ENCODE measurements at places on chromosomes 13 and 19.

- DNase-seq: no peak
Observed at GRCh38 chr13:113298043-113298945, 1.3 kb downstream of the LAMP1 start.

DNA sequence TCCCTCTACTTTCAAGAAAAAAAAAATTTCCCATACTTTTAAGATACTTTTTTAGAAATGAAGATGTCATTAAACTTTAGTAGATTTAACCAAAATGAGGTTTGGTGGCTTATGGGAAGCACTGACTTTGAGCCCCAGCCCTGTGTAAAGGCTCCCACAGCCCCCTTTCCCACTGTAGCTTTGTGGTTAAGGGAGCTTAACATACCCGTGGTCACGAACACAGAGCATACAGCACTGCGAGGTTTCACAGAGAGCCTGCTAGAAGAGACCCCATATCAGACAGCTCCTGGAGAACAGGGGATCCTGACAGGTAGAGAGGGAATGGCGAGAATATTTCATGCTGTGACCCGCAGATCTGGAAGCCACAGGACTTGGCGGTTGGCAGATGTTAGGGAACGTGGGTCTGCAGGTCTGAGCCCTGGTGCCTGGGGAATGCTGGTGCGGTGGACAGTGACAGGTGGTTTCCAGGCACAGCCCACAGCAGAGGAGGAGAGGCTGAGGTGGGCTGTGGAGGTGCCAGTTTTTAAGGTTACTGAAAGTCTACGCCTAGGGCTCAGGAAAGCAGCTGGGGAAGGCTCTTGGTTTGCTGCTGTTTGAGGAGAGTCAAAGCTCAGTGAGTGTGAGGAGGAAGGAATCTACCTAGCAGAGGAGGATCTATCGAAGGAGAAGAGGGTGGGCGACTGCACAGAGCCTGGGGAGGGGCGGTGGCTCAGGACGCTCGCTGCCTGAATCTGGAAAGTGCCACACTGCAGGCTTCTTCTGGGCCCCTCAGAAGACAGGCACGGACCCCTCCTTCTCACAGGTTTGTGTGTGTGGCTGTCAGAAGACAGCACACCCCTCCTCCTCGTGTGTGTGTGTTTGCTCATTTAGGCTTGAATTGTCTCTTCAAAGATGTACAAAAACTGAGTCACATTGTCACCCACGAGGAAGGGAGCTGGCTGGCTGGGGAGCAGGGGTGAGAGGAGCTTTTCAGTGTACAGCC lies 49.9 kb downstream of the SLC7A9 start:
- DNase-seq: no peak

GRCh38 chr13:20877902-20878301 lies 24.6 kb downstream of the XPO4 start:
- no peak for DNase-seq

GRCh38 chr13:39378306-39378705 lies 224.7 kb downstream of the LHFPL6 start:
- DNase-seq: no peak

DNA sequence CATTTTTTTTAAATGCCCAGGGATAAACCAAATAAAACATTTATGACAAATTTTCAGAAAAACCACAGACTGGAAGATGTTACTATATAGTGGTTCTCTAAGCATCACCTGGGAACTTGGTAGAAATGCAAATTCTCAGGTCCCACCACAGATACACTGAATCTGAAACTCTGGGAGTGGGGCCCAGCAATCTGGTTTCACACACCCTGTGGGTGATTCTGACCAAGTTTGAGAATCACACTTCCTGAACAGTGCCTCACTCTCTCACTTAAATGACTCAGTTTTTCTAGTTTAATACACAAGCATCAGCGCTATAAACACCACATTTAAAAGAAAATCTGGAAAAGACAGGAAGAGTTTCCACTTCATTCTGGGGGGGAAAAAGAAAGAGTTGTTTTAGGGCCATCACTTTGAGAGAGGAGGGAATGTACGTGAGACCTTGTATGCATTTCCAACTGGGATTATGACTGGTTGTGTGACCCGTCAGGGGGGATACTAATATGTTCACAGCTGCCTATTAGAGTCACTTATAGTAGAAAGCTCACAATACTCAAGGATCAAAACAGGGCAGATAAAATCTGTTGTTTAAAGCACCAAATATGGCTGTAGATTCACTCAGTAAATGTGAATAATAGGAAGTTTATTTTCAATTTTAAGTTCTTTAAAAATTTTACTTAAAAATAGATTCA lies 567.7 kb downstream of the GPC6 start:
- no peak for DNase-seq

GRCh38 chr19:33752945-33753344 lies 43.7 kb upstream of the KCTD15 start:
- no peak for DNase-seq

DNA sequence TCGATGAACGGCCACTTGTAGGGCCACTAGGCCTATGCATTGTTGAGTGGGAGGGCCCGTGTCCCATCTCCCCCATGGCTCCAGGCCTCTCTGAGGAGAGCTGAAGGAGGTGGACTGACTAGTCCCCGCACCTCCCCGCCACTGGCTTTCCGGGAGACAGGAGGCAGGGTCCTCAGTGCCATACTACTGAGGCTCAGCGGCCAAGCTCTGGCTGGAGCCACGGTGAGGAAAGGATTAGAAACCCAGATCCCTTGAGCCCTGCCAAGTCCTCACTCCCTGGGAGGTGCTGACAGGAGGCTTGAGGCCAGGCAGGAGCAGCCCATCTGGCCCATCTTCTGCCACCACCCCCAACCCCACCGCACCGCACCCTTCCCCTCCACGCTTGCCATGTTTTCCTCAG lies 29.0 kb downstream of the CCDC8 start:
- DNase-seq: no peak

GRCh38 chr13:75762076-75762937 lies 126.2 kb downstream of the LMO7 start:
- DNase-seq: no peak

- DNase-seq: no peak
Observed at GRCh38 chr13:46871557-46871956, 25.3 kb downstream of the HTR2A start.

DNA sequence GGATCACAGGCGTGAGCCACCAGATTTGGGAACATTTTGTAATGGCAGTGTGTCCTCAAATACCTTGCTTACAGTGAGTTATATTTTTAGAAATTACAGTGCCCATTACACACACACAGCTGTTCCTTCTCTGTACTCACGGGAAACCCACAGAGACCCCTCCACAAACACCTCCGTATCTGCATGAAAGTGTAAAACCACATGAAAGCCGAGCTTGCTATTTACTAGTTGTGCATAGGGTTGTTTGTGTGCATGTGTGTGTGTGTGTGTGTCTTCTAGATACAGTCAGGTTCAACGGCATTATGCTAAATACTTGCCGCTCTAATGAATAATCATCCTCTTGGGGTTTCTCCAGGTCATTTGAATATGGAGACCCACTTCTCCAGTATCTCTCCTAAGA lies 22.3 kb upstream of the LILRA2 start:
- DNase-seq: no peak

- peak; percentile 95 for DNase-seq
Observed at GRCh38 chr13:41418027-41418426, 39.3 kb upstream of the RGCC start.

DNA sequence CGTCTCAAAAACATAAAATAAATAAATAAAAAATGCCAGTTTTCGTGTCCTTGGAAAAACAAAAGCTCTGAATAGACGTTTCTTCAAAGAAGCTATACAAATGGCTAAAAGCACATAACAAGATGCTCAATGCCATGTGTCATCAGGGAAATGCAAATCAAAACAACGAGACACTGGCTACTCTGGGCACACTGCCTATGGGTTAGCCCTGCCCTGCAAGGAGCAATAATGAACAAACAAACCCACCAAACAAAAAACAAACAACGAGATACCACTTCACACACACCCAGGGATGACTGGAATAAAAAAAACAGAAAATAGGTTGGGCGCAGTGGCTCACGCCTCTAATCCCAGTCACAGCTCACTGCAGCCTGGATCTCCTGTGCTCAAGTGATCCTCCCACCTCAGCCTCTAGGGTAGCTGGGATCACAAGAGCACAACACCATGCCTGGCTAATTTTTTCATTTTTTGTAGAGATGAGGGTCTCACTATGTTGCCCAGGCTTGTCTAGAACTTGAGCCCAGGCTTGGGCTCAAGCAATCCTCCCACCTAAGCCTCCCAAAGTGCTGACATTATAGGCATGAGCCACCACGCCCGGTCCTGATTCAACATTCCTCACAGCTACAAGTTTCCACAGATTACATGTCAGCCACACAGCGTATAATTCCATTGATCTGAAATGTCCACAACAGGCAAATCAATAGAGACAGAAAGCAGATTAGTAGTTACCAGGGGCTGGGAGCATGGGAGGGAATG lies 15.5 kb upstream of the ISYNA1 start:
- DNase-seq: peak; percentile 51

GRCh38 chr13:19561585-19561984 lies 253 bp upstream of the TPTE2 start:
- DNase-seq: no peak

- DNase-seq: peak; percentile 99
Observed at GRCh38 chr19:6103217-6103644, 7.1 kb downstream of the RFX2 start.

DNA sequence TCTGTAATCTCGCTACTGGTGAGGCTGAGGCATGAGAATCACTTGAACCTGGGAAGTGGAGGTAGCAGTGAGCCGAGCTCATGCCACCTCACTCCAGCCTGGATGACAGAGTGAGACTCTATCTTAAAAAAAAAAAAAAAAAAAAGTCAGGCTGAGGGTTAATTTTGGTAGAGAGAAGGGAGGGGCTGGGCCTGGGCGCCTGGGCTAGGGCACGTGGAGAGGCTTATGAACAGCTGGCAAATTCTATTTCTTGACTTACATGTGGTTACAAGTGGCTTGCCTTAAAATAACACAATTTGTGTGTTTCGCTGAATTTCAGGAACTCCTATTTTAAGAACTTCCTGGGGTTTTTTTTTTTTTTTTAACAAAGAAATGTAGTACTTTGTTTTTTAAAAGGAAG lies 47.6 kb upstream of the MAP3K10 start:
- peak; percentile 38 for DNase-seq

GRCh38 chr19:2356036-2356646 lies 3.9 kb upstream of the TMPRSS9 start:
- no peak for DNase-seq

GRCh38 chr19:6682607-6683128 lies 12.7 kb upstream of the TNFSF14 start:
- no peak for DNase-seq

DNA sequence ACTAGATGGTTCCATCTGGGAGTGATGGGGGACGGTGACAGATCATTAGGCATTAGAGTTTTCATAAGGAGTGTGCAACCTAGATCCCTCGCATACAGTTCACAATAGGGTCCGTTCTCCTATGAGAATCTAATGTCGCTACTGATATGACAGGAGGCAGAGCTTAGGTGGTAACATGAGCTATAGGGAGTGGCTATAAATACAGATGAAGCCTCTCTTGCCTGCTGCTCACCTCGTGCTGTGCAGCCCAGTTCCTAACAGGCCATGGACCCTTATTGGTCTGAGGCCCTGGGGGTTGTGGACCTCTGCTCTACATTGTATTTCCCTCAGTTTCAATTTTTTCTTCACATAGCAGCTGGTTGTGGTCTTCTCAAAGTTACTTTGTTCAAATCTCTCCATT lies 56.5 kb downstream of the CDK8 start:
- no peak for DNase-seq

DNA sequence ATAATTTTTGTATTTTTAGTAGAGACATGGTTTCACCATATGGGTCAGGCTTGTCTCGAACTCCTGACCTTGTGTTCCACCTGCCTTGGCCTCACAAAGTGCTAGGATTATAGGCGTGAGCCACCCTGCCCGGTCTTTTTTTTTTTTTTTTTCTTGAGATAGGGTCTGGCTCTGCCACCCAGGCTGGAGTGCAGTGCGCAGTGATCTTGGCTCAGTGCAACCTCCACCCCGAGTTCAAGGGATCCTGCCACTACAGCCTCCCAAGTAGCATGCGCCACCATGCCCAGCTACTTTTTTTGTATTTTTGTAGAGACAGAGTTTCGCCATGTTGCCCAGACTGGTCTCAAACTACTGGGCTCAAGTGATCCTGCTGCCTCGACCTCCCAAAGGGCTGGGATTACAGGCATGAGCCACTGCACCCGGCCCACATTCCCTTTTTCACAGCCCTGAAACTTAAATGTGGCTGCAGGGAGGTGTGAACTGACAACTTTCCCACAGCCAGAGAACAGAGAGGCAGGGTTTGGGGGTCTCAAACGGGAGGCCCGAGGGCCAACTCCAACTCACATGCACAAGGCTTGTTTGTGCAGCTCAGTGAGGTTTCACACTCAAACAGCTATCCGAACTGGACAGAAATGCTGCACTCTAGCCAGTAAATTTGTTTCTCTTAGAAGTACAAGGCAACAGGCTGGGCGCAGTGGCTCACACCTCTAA lies 4.4 kb upstream of the S1PR5 start:
- no peak for DNase-seq

DNA sequence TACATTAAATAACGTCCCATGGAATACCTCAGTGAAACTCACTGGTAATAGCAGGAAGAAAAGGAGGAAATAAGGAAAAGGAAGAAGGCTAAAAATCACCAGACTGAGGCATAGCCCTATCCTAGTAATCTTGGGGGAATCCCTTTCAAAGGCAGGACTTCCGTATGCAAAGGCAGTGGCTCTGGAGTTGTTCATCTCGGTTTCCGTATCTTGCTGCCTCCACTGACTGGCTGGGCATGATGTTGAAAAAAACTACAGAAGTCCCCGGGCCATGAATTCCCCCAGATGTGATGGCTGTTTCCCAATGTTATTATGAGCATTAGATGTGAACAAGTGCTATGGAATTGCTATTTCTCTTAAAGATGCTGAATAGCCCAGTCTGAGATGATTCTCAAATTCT lies 5.5 kb downstream of the FPR2 start:
- no peak for DNase-seq

GRCh38 chr13:31947105-31947504 lies 84.5 kb upstream of the FRY start:
- DNase-seq: peak; percentile 73

DNA sequence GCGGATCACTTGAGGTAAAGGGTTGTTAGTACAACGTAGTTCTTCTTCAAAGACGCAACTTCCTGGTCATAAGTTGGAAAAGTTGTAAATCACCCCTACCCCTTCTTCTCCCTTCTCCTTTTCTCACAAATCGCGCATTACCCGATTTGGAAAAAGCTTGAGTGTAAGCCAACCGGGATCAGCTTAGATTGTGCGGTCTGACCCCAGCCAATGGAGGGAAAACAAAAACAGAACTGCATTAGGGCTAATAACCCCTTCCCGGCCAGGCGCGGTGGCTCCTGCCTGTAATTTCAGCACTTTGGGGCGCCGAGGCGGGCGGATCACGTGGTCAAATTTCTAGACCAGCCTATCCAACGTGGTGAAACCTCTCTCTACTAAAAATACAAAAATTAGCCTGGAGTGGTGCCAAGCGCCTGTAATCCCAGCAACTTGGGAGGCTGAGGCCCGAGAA lies 806 bp downstream of the ZNF90 start:
- peak; percentile 16 for DNase-seq

GRCh38 chr19:2096034-2096479 lies at the start of gene MOB3A:
Gene MOB3A (minus strand): TSS chr19:2096326. CDS start chr19:2078560, 17,766 bp downstream.
- peak; percentile 95 for DNase-seq

DNA sequence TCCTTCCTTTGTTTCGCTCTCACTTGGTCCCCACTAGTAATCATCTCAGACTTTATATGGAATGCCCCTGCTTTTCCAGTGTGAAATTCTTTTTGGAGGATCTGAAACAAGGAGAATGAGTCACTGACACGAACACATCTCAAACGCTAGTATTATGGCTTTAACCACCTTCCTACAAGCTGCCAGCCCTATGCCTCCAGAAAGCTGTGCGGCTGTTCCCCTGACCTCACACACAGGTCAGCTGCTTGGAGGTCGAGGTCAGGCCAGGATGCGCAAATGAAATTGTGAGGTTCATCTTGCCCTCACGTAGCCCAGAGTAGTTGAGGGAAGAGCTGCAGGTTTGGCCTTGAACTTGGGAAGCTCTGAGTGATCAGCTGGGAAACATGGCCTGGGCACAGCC lies 449.8 kb downstream of the FGF9 start:
- DNase-seq: no peak

All from AG10803 (cell line).